Hepatic stellate cell (primary cell): ENCODE measurements at places on chromosomes 5 and 9.

DNA sequence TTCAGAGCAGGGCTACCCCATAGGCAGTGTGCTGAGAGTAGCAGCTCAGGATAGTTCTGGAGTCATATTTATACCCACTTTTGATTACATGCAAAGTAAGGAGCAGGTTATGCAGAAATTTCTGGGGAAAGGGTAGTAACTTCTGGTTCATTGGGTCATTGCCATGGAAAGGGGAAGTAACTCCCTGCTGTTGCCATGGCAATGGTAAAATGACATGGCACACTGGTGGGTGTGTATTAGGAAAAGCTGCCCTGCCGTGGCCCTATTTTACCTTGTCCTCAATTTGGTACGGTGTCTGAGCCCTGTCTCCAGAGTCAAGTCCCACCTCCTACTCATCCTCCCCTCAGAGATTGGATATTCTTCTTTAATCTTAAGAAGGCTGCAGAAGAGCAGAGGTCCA is 526.7 kb upstream of the TYRP1 start:
- no peak for DNase-seq

DNA sequence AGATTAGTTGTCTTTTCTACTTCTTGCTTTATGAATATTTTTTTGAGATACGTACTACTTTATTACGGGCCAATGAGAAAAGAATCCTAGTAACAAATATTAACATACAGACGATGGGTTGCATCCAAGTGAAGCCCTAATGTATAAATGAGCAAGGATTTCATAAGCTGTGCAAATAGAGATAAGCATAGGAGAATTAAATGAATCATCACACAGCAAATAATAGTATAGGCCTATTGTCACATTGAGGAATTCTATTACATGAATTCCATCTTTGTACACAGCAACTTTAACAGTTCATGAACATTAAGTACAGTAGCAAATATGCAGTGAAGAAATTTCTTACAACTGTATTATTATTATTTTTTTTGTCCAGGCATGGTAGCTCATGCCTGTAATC is 78.0 kb downstream of the ACER2 start:
- DNase-seq: no peak

DNA sequence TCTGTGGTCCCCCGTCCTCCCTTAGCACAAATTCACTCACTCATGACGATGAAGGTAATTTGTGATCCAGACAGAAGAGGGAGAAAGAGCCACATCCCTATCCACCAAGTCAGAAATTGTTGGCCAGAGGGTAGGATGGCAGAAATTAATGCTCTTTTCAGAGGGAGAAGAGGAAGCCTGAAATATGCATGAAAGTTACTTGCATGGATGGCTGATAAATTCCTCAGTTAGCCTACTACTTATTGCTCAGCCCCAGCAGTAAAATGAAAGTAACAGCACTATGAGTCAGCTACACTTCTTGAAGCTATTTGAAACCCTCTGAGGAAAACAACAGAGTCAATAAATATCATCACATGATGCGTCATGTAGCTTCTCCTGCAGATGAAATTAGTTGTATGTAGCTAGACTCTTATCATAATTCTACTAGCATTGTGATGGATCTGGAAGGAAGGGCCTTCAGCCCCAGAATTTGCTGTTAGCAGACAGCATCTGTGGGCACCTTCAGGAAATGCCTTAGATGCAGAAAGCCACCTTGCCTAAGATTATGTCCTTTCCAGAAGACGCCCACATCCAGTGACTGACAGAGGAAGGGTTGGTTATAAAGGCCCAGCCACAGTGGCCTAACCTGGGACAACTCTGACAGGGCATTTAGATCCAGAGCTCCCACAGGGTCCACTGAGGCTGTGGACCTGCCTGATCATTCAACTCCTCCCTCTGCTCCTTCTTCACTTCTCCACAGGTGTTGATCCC is 81.2 kb upstream of the CCDC112 start:
- peak; percentile 60 for DNase-seq

DNA sequence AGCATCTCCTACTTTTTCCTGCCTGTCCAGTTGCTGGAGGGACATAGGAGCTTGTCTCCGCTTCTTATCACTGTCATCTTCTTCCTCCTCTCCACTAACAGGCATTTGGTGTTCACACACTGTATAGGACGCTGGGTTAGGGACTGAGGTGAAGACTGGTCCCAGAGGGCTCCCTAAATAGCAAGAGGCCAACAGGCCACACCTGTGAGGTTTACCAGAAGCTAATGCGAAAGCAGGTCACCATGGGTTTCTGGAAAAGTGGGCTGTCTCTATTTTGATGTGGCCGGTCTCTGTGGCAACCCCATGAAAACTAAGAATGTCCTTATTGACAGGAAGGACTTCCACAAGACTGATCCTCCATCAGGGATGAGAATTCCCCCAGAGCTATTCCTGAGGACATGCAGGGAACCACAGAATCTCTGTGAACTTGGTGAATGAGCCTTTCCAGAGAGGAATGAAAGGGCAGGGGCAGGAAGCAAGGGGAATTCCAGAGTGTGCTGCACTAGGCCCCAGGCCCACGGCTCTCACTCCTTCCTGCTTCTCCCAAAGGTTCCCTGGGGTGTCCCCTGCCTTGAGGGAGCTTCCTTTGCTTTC is 61.7 kb downstream of the DAP start:
- DNase-seq: no peak

GRCh38 chr5:104421431-104421830 is 858.8 kb upstream of the NUDT12 start:
- no peak for DNase-seq
